ENCODE measurements at places on chromosomes 7 and 10.

- no peak for DNase-seq
These were observed 68.1 kb downstream of the PDGFA start for GRCh38 chr7:451255-452225.

GRCh38 chr7:142352543-142352942, 94.7 kb upstream of the PRSS58 start:
- no peak for DNase-seq

GRCh38 chr7:22784346-22784745, 38.3 kb downstream of the TOMM7 start:
- DNase-seq: no peak

GRCh38 chr10:117551330-117552155, 9.0 kb downstream of the EMX2 start:
- no peak for DNase-seq

- no peak for DNase-seq
These were observed 237.4 kb upstream of the PPP1R3A start for GRCh38 chr7:114156178-114156577.

DNA sequence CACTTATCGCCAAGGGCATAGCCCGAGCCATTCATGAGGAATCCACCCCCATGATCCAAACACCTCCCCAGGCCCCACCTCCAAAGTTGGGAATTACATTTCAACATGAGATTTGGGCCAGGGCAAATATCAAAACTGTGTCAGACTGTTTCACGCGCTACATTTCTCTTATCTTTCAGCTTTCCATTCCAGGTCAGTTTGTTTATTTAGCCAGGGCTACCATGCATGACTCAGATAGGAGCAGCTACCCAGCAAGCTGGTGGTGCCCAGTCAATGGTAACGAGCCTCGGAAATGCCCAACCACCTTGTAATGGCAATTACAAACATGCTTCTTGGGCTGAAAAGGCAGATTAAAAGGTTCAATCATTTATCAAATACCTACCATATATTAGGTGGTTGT, 43.6 kb upstream of the BAMBI start:
- no peak for DNase-seq

- DNase-seq: no peak
These were observed 1.1 kb downstream of the ASL start for GRCh38 chr7:66076462-66077329.

- no peak for DNase-seq
These were observed 13.6 kb downstream of the DGKB start for GRCh38 chr7:14888962-14889361.

GRCh38 chr7:105800442-105800841, 76.0 kb downstream of the ATXN7L1 start:
- no peak for DNase-seq

DNA sequence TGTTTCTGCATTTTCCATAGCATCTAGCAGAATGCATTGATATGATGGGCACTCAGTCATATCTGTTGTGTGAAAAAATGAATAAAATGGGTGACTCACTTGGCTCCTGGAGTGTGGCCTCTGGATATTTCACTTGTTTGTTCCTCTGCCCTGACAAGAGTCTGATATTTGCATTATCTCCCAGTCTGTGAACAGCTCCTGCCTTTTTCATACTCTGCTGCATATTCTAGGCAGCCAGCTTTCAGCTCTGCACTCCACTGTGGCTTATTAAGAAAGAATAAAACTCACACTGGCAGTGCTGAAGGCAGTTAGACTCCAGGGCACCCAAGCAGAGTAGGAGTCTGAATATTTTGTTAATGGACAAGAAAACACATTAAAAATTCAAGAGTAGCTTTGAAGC, 623.9 kb downstream of the SORCS1 start:
- no peak for DNase-seq

- DNase-seq: no peak
These were observed 32.5 kb downstream of the ANXA8 start for GRCh38 chr10:47451273-47451997.

GRCh38 chr10:91758303-91759146, 39.7 kb upstream of the TNKS2 start:
- no peak for DNase-seq

DNA sequence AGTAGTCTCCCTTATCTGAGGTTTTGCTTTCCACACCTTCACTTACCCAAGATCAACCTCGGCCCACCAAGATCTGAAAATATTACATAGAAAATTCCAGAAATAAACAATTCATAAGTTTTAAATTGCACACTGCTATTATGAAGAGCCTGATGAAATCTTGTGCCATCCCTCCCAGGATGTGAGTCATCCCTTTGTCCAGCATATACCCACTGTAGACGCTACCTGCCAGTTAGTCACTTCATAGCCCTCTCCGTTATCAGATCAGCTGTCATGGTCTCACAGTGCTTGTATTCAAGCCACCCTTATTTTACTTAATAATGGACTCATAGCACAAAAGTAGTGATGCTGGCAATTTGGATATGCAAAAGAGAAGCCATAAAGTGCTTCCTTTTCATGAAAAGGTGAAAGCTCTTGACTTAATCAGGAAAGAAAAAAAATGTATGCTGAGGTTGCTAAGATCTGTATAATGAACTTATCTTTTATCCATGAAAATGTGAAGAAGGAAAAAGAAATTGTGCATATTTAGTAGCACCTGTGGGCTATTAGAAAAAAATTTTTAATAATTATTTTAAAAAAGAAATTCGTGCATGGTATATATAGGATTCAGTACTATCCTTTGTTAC, 9.8 kb upstream of the MRPS16 start:
- DNase-seq: no peak

DNA sequence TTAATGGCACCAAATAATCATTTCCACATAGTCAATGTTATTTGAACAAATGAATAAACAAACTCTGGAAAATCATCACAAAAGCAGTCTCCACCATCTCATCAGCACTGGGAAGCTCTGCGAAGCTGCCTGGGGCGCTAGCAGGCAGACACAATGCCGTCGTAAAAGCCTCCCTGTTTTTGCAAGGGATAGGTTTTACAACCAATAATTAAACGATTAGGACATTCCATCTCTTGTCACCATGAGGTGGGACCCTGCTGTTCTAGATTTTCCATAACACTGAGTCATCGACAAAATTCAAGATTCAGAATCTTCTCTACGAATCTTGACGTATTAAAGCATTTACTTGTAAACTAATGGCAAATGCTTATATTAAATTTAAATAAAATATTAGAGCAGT, 172.8 kb upstream of the AKR1E2 start:
- DNase-seq: no peak

DNA sequence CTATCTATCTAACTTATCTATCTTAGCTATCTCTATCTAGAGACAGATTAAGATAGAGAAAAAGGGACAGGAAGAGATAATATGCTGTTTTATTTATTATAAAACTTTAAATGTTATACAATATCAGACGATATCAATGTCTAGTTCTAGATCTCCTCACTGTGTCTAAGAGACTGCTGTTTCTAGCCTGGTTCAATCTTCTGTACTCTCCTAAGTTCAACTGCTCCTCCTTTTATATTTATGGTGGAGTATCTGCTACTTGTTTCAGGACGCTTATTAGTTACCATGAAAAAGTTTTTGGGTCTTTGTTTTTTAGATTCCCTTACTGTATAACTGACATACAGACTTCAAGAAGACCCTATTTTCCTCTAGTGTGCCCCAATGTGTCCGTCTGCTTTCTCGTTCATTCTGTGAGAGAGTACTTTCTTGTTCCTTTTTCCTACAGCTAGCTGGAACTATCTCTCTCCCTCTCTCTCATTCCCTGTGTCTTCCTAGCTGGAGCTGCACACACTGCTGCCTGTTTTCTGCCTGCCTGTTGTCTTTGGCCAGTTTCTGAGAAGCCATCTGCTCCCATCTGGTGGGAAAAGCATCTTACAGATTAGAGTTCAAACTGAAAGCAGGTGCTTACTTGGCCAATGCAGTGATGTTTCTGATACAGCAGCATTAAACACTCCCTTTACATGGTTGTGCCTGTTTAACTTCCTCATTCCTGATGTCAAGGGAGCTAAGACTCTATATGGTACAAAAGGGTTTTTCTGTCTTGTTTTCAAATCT, 49.4 kb upstream of the ARL4A start:
- DNase-seq: no peak

- no peak for DNase-seq
These were observed 102.9 kb downstream of the PFKFB3 start for GRCh38 chr10:6305401-6306321.

DNA sequence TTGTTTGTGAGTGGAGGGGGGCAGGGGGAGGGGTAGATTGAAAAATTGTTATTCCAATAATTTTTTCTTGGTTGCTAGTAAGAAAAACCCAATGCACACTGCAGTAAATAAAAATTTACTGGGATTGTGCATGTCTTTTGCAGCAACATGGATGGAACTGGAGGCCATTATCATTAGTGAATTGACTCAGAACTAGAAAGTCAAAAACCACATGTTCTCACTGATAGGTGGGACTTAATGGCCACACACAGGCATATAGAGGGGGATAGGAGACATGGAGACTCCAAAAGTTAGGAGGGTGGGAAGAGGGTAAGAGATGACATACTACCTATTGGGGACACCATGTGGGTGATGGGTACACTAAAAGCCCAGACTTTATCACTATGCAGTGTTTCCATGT, 67.2 kb downstream of the BUB3 start:
- DNase-seq: no peak
